ENCODE measurements at places on chromosomes 2 and 18. TPM values are rescaled to one million over a fixed set of nuclear protein-coding genes. Genes with fewer than 3 reads are reported as not detected.

Gene MTIF2
- 27.1 TPM for total RNA-seq

Gene COL6A3
- 715 TPM for total RNA-seq

Gene PID1
- total RNA-seq, result 83.6 TPM

DNA sequence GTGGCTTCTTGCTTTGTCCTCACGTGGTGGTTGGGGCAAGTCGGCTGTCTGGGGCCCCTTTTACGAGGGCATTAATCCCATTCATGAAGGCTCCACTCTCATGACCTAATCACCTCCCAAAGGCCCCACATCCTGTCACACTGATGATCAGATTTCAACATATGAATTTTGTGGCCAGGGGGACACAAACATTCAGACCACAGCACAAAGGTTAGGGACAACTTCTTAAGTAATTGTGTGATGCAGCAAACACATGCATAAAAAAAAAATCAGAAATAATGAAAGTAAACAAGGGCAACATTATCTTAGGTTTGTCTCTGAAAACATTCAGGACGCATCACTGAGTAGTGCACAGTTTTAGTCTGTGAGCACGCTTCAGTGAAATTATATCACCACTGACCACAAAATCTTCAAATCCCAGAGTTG is 54.2 kb upstream of the FRZB start:
- no peaks in the 10 kb centered on the region for H3K27me3 ChIP-seq
- H3K4me3 ChIP-seq, result no peak overlapping the region
- no peaks in the 10 kb centered on the region for H3K4me1 ChIP-seq
- peaks cover 3% of the 10 kb centered on the region for H3K36me3 ChIP-seq
- DNase-seq, result no peak

GRCh38 chr2:176237456-176237855 is 31.8 kb upstream of the MTX2 start:
- no peaks in the 10 kb centered on the region for H3K36me3 ChIP-seq
- no peak for DNase-seq
- H3K27me3 ChIP-seq, result no peaks in the 10 kb centered on the region
- no peak overlapping the region for H3K4me3 ChIP-seq

DNA sequence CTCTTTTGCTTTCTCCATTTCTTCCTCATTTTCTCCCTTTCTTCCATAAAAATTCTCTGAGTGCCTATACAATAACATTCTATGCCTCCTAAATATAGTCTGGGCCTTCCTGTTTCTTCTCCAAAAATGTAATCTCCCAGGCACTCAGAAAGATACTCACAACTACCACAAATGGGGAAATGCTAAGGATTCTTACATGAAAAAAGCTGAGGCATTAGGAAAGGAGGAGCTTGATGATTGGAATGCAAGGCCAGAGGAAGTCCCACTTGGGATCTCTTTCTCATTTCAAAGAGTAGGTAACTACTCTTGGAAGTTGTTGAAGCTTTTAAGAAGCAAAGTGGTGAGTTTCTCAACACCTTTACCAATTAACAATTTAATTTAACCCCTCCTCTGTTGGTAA is 3.4 kb downstream of the VSNL1 start:
- H3K27me3 ChIP-seq, result no peaks in the 10 kb centered on the region
- peaks cover 20% of the 10 kb centered on the region for H3K4me1 ChIP-seq
- no peak overlapping the region for H3K4me3 ChIP-seq
- H3K27ac ChIP-seq, result no peak overlapping the region
- DNase-seq, result no peak

GRCh38 chr2:238131761-238132462 is 6.6 kb upstream of the KLHL30 start:
- H3K27me3 ChIP-seq, result no peaks in the 10 kb centered on the region
- no peak overlapping the region for H3K4me3 ChIP-seq
- peaks cover 8% of the 10 kb centered on the region for H3K4me1 ChIP-seq

DNA sequence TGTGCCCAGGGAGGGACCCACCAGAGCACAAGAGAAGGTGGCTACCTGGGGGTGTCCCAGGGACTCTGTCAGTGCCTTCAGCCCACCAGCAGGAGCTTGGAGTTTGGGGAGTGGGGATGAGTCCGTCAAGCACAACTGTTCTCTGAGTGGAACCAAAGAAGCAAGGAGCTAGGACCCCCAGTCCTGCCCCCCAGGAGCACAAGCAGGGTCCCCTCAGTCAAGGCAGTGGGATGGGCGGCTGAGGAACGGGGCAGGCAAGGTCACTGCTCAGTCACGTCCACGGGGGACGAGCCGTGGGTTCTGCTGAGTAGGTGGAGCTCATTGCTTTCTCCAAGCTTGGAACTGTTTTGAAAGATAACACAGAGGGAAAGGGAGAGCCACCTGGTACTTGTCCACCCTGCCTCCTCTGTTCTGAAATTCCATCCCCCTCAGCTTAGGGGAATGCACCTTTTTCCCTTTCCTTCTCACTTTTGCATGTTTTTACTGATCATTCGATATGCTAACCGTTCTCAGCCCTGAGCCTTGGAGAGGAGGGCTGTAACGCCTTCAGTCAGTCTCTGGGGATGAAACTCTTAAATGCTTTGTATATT is 14.0 kb downstream of the ITM2C start:
- peak; percentile 51 for DNase-seq
- peaks cover 9% of the 10 kb centered on the region for H3K4me1 ChIP-seq
- no peak overlapping the region for H3K4me3 ChIP-seq
- H3K27ac ChIP-seq, result no peak overlapping the region
- H3K27me3 ChIP-seq, result no peaks in the 10 kb centered on the region

GRCh38 chr2:99140056-99140859 is 1.2 kb upstream of the C2orf15 start:
- H3K27ac ChIP-seq, result peak overlapping the region; percentile 84
- H3K27me3 ChIP-seq, result no peaks in the 10 kb centered on the region
- H3K4me3 ChIP-seq, result peak overlapping the region; percentile 83
- H3K36me3 ChIP-seq, result no peaks in the 10 kb centered on the region

DNA sequence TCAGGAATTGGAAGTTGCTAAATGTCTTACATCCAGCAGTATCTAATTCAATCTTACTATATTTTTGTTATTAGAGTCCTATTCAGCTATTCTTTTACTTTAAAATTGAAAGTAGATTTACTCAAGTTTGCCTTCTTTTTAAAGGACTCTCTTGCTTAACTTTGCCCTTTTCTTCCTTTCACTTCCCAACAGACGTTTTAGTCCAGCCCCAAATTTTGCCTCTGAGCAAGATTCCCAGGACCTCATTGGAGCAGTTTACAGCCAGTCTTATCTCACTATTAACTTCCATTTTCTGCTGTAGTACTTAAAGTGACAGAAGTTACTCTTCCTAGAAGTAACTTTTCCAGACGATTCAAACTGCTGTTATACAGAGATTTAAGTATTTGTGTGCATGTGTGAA is 1.7 kb upstream of the PRKD3 start:
- H3K27me3 ChIP-seq, result no peaks in the 10 kb centered on the region
- H3K4me1 ChIP-seq, result peaks cover 17% of the 10 kb centered on the region
- peak overlapping the region; percentile 86 for H3K27ac ChIP-seq
- H3K4me3 ChIP-seq, result peak overlapping the region; percentile 90

GRCh38 chr18:75829091-75829490 is 401.6 kb upstream of the SMIM21 start:
- no peak for DNase-seq
- H3K4me1 ChIP-seq, result peaks cover 33% of the 10 kb centered on the region
- H3K4me3 ChIP-seq, result no peak overlapping the region
- no peaks in the 10 kb centered on the region for H3K27me3 ChIP-seq
- peak overlapping the region; percentile 74 for H3K27ac ChIP-seq
